Activated CD4-positive, alpha-beta memory T cell treated with anti-CD3 and anti-CD28 coated beads for 36 hours (primary cell): ENCODE measurements at places on chromosomes 11 and 22.

GRCh38 chr22:21917181-21917958 lies 35.3 kb downstream of the PPM1F start:
- no peak for DNase-seq

DNA sequence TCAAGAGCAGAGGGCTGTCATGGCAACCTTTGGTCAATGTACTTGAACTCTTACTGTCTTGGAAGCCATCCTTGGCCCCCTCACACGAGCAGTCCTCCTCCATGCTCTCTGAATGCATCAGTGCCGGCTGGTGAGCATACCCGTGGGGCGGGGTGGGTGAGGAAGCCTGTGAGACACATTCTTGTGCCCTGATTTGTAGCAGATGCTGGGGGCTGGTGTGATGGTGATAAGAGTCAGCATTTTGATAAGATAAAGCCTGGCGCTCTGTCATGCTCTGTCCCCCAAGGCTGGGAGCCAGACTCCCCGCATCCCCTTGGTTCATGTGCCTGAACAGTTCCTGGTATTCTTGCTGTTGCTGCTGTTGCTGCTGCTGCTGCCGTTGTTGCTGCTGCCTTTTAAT lies 20.5 kb upstream of the APOA1 start:
- DNase-seq: no peak

DNA sequence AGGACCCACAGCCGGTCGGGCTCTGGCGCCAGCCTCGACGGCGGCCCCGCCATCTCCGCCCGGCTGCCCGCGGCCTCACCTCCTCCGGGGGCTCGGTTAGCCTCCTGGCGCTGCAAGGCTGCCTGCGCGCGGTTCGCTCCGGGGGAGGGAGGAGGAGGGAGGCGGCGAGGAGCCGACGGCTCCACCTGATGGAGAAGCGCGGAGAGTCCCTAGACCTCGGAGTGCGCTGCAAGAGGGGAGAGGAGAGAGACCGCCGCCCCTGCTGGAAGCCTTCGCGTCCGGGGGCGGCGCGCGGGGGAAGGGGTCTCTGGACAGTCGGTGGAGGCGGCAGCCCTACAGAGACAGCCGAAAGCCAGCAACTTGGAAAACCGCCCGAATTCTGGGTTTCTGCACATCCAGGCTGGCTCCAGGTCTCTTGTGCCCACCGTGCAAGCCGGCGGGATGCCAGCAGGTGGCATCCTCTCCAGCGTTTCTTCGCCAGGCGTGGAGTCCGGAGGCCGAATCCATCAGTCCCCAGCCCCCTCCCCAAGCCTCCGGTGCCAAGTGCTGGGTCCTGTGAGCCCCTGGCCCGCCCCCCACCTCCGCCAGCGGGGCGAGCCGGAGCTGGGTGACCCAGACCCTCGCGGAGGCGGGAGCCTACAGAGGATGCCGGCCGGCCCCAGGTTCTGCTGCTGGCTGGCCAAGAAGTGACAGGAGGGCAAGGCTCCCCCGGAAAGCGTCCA lies 2.9 kb upstream of the KIRREL3 start:
- DNase-seq: no peak

- no peak for DNase-seq
These were observed 20.8 kb upstream of the ARRB1 start for GRCh38 chr11:75371949-75372876.

DNA sequence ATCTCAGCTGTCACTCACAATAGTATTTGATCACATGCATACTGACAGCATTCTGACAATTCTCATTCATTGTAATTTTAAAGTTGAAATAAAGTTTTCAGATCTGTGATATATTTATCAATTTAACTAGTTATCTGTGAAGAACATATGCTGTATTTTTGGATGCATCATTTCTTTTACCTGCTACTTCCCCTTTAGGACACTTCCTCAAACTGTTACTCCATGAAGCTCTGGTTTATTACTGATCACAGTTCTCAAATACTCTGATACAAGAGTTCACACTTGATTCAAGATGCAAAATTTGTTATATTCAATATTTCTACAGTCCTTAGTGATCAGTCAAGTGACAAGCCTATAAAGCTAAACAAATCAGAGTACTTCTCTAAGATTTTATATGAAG lies 1655.2 kb downstream of the LRRC4C start:
- DNase-seq: no peak

DNA sequence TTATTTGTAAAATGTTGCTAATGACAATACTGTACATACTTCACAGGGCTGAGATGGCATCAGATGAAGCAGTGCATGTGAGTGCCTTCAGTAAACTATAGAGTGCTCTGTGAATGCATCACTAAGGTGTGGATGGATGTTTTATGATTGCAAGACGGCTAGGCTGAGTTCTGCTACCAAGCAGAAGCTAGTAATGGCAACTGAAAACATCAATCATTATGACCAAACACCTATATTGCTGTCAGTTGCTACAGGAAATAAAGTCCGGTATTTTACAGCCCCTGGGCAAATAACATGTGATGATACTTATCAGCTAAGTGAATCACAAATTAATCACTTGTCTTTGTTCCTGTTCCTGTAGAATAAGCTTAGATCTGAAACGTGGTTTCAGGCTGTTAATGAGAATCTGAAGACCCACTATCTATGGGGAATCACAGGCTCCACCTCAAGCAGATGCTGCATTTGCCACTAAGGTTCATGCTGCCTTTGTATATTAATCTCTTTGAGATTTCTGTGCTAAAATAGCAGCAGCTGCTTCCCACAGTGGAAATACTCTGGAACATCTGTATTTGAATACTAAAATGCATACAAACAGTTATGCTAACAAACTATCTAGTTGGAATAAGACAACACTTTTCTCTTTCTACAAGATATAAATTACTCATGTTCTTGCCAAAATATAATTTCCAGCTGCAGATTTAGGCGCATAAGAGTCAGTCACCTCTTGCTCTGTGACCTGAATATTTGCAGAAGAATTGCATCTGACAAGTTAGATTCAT lies 254.0 kb upstream of the PITPNB start:
- no peak for DNase-seq

DNA sequence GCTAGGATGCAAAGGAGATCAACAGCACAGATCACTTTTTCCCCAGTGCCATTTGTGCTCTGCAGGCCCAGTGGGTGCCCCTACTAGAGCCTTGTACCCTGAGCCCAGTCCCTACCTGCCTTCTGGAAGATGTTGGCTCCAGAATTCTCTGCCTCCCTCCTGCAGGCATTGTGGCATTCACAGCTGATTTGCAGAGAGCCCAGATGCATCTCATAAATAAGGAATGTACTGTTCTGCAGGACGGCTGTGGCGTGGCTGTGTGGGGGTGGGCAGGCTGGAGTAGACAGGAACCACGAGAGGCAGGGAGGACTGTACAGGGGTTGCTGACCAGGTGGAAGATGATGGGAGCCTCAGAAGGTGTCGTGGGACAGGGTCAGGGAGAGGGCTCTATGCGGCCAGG lies 11.2 kb upstream of the MIAT start:
- DNase-seq: no peak

DNA sequence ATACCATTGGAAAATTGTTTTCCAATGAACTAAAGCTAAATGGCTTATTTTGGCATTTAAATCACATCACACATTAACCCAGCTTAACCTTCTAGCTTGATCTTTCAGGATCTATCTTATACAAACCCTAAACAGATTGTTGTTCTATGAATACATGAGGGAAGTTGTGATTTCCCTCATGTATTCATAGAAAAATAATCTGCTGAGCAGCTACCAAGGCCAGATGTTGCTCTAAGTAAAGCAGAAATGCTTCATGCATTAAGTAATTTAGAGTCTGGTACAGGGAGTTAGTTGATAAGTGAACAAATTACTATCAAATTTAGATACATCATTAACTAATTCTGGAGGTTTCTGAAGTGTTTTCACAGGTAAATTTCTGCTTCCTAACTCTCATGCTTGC lies 204.6 kb upstream of the ANO3 start:
- no peak for DNase-seq

- DNase-seq: no peak
These were observed 39.2 kb downstream of the BRD1 start for GRCh38 chr22:49788504-49788903.

DNA sequence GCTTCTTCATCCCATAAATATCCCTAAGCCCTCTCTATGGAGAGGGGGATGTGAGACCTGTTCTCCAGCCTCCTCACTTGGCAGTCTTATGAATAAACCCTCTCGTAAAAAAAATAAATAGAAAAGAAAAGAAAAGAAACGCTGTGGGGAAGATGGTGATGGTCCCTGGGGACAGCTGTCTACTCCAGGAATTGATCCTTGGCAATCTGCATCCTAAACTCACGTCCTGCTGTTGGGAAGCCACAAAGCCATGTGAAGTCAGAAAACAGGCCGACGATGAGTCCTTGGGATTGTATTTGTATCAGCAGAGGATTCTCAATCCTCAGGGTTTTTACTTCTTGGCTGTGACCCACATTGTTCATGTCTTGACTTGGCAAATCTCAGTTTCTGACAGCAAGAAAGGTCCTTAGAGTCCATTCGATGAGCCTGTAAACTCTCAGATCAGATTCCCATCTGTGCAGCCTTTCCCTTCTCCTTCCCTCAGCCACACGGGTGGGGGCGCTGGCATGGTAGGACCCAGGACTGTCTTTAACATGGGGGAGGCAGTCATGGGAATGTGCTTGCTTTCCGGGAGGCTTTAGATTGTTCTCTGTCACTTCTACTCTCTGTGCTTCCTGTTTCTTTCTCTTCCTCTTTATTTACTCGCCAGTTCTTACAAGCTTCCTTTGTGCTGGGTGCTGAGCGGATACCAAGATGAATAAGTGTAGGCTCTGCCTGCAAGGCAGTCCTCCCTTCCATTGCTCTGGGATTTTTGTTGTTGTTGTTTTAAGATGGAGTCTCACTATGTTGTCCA lies 24.9 kb downstream of the TCP11L1 start:
- DNase-seq: no peak

- DNase-seq: no peak
These were observed 92.5 kb downstream of the CEP164 start for GRCh38 chr11:117420143-117420485.

- DNase-seq: no peak
These were observed 69.0 kb downstream of the EFCAB6 start for GRCh38 chr22:43743131-43743530.

DNA sequence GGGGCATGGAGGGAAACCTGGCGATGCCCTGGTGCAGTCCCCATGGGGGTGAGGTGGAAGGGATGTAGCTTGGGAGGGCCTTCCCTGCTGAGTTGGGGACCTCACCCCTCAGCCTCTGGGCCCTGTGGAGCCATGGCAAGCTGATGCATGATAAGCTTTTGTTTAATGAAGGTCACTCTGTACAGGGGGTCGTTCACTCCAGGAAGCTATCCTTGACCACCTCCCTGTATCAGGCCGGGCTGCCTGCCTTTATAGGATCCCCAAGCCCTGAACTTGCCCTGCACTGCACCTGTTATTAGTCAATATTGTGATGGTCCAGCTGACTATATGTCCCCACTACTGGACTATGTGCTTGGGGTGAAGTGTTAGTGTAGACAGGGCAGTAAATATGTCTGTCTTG lies 49.7 kb upstream of the MYEOV start:
- no peak for DNase-seq

- DNase-seq: no peak
These were observed 333.3 kb downstream of the FAT3 start for GRCh38 chr11:92557879-92558278.
